ENCODE measurements at places on chromosomes 7 and 10.

- DNase-seq: no peak
Observed at GRCh38 chr10:98316170-98316569, 48.2 kb upstream of the LOXL4 start.

- DNase-seq: no peak
Observed at GRCh38 chr7:25025218-25025671, 45.3 kb upstream of the OSBPL3 start.

DNA sequence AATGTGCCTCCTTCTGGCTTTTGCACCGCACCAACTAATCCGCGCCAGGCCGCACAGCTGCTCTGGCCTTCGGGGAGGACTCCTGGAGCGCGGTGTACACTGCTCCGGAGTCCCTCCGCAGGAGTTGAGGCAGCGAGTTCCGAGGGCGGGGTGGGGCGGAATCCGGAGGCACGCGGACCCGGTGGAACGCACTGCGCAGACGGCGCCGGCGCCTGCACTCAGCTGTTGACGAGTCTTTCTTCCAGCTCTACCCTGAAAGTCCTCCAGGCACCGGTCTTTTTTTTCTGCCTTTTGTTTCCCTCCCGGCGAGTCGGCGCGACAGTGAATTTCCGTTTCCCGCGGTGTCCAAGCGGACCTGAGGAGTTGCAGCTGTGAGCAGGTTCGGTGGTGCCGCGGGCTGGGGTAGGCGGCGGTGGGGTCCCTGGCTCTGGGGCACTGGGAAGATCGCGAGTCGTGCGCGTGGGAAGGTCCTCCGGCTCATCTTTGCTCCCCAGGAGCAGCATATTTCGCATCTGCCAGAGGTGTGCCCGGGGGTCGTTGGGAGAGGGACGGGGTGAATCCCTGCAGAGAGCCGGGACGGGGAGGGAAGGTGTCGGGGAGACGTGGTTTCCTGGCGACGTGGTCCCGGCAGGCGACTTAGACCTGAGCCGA, 44.1 kb downstream of the SFTPD start:
- DNase-seq: peak; percentile 92

DNA sequence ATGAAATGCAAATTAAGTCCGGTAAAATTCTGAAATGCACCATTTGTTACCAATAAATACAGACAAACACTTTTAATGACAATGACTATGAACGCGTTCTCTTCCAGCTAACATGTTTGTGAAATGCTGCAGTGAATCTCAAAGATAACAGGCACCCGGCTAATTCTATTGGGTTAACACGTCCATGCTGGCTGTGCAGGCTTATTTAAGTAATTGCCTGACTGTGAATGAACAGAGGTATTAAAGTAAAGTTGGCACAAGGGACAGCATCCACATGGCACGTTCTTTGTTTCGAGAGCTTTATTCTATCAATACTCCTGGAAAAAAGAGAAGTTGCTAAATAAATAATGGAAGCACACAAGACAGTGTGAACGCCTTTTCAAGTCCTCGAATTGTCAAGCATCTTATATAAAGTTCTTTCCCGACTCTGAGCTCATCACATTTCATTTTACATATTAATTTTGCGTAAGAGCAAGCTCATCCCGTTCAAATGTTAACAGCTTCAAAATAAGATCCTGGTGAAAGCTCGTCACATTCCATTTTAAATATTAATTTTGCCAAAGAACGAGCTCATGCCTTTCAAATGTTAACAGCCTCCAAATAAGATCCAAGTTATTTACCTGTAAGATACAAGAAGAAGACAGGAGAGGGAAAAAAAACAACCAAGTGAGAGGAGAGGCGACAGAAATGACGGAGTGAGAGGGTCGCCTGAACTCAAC, 111.3 kb upstream of the RHEB start:
- no peak for DNase-seq

- no peak for DNase-seq
Observed at GRCh38 chr10:115696747-115697146, 576.3 kb downstream of the GFRA1 start.

- no peak for DNase-seq
Observed at GRCh38 chr7:117347480-117347879, 24.6 kb upstream of the WNT2 start.

- peak; percentile 63 for DNase-seq
Observed at GRCh38 chr10:86673827-86674581, 5.7 kb downstream of the LDB3 start.

GRCh38 chr10:59279476-59279875, 82.9 kb downstream of the FAM13C start:
- DNase-seq: no peak

DNA sequence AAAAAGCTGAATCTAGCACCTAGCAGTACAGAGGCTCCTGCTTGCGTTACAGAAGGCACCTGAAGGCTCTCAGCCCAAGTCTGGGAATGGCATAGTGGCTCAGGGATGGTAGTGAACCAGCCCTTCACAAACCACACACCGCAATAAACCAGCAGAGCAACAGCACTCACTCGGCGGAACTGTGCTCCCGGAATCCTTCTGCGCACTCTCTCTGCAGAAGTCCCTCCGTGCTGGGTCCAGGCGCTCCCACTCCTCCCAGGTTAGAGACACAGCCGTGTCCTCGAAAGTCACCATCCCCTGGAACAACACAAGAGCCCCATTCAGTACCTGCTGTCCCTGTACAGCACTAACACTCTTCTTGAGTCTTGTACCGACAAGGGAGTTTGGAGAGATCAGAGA, 1.5 kb downstream of the ZNF394 start:
- DNase-seq: no peak

GRCh38 chr7:11410656-11411644, 421.0 kb downstream of the THSD7A start:
- no peak for DNase-seq

DNA sequence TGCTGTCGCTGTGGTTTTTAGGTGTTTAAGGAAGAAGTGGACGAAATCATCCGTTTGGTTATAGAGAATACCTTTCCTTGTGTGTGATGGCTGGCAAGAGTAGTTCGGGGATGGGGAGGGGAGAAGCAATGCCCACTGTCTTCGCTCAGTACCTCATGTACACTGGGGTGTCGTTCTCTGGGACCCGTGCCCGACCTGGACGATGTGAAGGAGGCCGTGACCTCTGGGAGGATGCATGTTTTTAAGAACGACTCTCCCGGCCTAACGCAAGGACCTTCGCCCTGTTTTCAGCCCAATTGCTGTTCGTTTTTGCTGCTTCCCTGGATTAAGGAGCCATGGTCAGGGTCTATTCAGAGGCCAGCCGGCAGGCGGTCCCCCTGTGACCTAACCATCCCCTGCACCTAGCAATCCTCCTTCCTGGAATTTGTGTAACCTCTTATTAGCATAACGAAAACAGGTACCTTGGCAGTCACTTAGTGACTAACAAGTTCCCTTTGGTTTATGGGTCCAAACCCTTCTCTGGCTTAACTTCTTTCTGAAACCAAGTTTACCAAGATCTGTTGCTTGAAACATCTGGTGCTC, 1.3 kb downstream of the NFE2L3 start:
- no peak for DNase-seq

DNA sequence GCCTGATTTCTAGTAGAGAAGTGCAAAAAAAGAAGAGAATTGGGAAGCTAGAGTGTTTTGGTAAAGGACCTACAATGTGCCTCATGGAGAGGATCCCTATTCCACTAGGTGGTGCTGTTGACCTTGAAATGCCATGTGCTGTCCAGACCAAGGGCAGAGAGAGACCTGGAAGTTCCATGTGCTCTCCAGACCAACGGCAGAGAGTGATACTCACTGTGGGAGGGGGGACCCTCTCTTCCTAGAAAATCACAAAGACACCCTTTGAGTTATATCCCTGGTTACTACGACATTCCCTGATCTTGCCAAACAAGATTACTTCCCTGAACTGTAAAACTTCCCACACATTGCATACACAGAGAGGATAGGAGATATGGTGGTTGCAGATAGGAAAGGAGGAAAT, 212.7 kb upstream of the ZNF804B start:
- no peak for DNase-seq

- DNase-seq: peak; percentile 52
Observed at GRCh38 chr10:86317949-86318725, 48.5 kb downstream of the GRID1 start.

GRCh38 chr10:101843032-101844021, at the start of gene KCNIP2:
TSS of gene KCNIP2 (minus strand) at chr10:101843800. CDS start at chr10:101843568, 232 bp downstream.
- peak; percentile 53 for DNase-seq
